ENCODE measurements at places on chromosomes 13 and 19.

- DNase-seq, result no peak
Measured at GRCh38 chr19:46955813-46956371, 63.7 kb upstream of the NPAS1 start.

DNA sequence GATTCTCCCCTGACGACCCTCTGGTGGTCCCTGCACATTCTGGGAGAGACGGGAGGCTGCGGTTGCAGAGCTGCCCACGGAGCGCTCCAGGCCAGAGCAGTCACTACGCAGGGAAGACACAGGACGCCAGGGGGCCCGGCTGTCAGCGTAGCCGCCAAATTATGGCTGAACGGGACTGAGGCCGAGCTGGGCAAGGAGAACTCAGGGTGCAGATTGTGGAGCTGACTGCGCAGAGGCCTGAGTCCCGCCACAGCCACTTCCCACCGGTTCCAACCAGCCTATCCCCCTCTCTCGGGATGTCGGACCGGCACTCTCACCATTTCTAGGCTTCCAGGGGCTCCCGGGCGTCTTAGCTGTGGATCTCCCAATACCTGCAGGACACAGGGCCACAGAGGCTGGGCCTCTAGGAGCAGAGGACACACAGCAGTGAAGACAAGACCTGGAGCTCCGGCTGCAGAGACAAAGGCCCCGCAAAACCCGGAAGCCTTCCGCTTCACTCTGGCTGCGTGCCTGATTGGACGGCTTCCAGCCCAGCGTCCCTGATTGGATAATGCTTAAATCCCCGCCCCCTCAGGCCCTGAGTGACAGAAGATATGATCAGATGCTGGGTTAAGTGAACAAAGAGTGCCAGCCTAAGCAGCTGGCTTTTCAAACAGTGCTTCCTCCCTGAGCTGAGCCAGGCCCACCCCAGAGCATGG lies at the start of gene ZNF737:
ZNF737 (minus strand) TSS at position 461 of the 698 bp plus-strand sequence; CDS start at position 320, 141 bp downstream.
- DNase-seq, result peak; percentile 89

- DNase-seq, result peak; percentile 66
Measured at GRCh38 chr13:79481685-79482052, 714 bp downstream of the NDFIP2 start.

GRCh38 chr13:40657951-40658350 lies 8.5 kb downstream of the FOXO1 start:
- DNase-seq, result no peak

- no peak for DNase-seq
Measured at GRCh38 chr19:42250666-42251531, 4.0 kb downstream of the ERF start.

- no peak for DNase-seq
Measured at GRCh38 chr19:48496959-48497727, 14.5 kb downstream of the LMTK3 start.

- peak; percentile 18 for DNase-seq
Measured at GRCh38 chr13:102774214-102774568, 605 bp upstream of the TEX30 start.

DNA sequence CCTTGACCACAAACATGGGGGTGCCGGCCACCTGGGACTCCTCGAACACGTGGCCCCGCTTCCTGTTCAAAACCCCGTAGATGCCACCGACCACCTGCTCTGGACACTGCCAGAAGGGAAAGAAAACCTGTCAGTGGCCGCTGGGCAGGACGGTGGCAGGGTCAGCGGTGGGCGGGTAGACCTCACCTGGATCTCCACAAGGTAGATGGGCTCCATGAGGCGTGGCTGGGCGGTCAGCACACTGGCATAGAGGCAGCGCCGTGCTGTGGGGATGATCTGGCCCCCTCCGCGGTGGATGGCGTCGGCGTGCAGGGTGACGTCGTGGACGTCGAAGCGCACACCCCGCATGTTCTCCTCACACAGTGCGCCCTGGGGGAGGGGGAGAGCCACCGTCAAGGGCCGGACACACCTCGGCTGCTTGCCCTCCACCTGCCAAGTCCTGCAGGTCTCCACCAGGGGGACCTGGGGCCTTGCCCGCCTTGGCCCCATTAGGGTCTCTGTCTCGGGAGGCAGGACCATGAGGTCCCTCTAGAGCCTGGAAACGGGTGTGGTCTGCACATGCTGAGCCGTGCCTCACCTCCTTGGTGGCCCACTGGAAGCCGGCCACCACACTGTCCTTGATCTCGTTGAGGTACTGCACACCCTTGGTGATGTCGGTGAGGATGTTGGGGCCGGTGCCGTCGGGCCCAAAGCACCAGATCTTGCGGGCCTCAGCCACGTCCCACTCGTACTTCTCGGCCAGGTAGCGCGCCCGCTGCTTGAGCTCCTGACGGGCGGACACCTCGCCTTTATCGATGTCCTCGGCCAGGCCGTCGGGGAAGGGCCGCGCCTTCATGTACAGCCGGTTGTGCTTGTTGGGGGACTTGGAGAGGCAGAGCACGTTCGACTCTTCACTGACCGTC lies 6.6 kb upstream of the DAPK3 start:
- DNase-seq, result no peak

DNA sequence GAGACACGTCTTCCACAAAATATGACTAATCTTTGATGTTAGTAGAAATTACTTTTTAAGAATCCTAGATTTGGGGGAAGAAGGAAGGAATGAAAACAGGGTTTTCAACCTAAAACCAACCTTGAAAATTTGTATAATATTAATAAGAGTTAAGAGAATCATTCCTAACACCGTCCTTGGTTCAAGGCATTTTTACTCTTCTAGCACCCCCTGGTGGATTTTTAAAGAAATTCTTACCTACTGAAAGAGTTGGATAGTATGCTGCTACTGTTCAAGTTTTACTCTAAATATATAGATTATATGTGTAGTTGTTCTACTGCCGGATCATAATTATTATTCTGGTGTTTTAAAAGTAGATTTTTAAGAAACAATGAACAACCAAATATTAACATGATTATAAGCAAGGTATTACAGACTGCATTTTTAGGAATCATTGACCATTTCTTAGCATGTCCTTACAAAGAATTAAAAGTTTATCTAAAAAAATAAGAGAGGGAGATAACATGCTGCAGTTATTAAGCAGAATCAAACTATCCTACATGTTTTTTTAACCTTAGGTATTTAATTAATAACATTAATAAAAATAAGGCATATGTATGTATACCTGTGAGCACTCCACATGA lies 7.4 kb upstream of the SLITRK6 start:
- DNase-seq, result no peak

- no peak for DNase-seq
Measured at GRCh38 chr13:88263808-88264207, 592.6 kb downstream of the SLITRK5 start.

DNA sequence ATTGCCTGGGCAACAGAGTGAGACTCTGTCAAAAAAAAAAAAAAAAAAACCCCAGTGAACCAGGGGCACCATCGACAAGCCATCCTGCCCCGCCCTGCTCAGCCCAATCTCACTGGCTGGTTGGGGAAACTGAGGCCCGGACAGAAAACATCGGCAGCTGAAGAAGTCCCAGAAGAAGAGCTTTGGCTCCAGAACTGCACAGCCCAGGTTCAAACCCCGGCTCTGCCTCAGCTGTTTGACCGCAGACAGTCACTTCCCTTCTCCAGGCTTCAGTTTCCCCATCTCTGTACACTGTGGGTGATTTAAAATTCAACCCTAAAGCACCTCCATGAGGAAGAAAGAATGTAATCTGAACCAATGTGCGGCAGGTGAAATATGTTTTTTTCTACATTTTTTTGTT lies 9.4 kb upstream of the SEMA6B start:
- no peak for DNase-seq

GRCh38 chr13:50676602-50677001 lies 166.9 kb downstream of the DLEU7 start:
- DNase-seq, result no peak

- DNase-seq, result no peak
Measured at GRCh38 chr19:15245370-15246197, 13.3 kb upstream of the EPHX3 start.
